Activated CD4-positive, alpha-beta T cell treated with anti-CD3 and anti-CD28 coated beads, Interleukin-2, amount 50 U/mL, for 48 hours (primary cell): ENCODE measurements at places on chromosomes 12 and 14.

DNA sequence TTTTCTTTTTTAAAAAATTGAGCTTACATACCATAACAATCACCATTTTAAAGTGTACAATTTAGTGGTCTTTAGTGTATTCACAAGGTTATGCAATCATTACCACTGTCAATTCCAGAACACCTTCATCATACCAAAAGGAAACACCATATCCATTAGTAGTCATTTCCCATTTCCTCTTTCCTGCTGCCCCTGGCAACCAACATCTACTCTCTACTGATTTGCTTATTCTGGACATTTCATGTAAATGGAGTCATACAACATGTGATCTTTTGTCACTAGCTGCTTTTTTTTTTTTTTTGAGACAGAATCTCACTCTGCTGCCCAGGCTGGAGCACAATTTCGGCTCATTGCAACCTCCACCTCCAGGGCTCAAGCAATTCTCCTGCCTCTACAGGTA lies 66.8 kb upstream of the CFL2 start:
- no peak for DNase-seq

DNA sequence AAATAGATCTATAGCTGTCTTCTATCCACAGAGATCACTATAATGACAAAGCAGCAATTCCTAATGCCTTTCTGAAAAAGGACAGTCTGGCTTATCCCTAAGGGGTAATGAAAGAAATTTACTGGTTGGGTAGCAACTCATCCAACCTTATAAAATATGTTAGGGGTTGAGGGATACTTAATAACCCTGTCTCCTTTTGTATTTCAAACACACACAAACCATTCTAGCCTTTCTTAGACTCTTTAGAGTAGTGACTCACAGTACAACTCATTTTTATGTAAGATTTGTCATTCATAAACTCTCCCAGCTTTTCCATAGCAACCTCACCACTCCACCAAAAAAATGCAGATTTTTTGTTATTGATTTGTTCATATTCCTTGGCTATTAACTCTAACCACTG lies 167.9 kb downstream of the FSCB start:
- no peak for DNase-seq

GRCh38 chr12:73321319-73321718 lies 1049.1 kb downstream of the TRHDE start:
- DNase-seq = no peak

- DNase-seq = no peak
These were observed 36.4 kb upstream of the NCOR2 start for GRCh38 chr12:124603831-124604251.

- DNase-seq = no peak
These were observed 190.6 kb downstream of the TMX1 start for GRCh38 chr14:51430633-51431032.

GRCh38 chr12:3189282-3189681 lies 112.1 kb downstream of the TSPAN9 start:
- DNase-seq = no peak

- no peak for DNase-seq
These were observed 15.7 kb downstream of the ASPG start for GRCh38 chr14:104101086-104101621.

DNA sequence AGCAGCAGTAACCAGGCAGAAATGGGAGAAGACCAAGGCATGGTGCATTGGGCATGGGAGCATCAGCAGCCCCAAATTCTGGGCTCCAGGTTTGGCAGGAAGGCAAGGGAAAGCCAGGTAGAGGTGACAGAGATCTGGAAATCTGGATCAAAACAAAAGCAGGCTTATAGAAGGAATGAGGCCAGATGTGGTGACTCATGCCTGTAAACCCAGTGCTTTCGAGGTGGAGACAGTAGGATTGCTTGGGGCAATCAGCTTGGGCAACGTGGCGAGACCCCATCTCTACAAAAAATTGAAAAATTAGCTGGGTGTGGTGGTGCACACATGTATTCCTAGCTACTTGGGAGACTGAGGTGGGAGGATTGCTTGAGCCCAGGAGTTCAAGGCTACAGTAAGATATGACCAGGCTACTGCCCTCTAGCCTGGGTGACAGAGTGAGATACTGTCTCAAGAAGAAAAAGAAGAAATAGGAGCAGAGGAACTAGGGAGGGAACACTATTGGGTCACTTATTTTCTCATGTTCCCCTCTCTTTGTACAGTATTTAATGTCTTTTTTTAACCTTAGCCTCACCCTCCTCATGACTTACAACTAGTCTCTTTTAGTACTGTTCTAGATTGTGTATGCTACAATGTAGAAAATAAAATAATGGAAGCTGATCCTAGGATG lies 25.1 kb downstream of the SLC4A8 start:
- no peak for DNase-seq

GRCh38 chr12:102542816-102543440 lies 62.6 kb upstream of the IGF1 start:
- no peak for DNase-seq

GRCh38 chr12:82517027-82517426 lies 158.7 kb downstream of the METTL25 start:
- DNase-seq = no peak

GRCh38 chr12:86261578-86261977 lies 5.4 kb upstream of the MGAT4C start:
- DNase-seq = no peak

GRCh38 chr12:31278424-31278823 lies 47.5 kb downstream of the SINHCAF start:
- DNase-seq = no peak

DNA sequence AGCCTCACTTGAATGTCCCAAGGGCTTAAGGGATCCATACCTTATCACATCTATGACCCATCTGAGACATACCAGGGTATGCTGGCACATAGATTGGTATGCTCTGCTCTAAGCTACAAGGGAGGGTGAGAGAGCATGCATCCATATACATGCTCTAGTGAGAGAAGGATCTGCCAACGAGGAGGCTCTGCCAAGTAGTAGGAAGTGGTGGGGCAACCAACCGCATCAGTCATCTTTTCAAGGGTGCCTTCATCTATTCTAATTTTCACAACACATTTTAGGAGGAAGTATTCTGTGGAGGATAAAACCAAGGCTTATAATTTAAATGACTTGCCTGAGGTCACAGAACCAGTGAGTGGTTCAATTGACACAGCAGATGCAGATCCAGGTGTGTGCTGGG lies 6.6 kb upstream of the PPM1A start:
- no peak for DNase-seq

DNA sequence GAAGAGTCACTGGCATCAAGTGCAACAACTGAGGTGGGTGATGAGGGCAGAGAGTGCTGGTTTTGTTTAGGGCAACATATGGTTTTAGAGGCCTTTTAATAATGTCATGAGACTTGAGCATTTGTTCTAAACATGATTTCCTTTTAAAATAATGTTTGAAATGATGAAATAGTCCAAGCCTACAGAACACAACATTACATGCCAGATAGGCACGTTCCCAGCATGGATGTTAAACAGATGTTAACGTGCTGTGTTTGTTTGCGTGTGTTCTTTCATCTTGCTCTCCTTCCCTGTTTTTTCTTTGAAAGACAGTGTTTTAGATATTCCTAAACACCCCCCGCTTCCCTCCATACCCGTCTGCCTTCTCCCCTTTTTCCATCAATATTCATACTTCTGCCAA lies 82.3 kb downstream of the RGS6 start:
- no peak for DNase-seq

DNA sequence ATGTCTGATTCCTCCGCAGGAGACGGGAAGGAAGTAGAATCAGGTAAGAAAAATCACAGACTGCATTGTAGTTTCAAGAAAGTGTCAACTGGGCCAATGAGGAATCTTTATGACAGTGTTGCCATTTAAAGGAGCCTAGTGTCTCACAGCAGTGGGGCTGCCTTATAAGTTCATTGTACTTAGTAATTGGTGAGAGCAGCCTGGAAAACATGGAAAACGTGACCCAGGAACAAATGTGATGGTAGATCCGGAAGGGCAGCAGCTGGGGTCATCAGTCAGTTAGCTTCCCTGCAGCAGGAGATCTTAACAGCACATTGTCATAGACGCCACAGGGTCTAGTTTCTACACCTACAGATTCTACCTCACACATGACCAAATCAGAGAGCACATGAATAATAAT lies 630.0 kb upstream of the LMO3 start:
- no peak for DNase-seq

DNA sequence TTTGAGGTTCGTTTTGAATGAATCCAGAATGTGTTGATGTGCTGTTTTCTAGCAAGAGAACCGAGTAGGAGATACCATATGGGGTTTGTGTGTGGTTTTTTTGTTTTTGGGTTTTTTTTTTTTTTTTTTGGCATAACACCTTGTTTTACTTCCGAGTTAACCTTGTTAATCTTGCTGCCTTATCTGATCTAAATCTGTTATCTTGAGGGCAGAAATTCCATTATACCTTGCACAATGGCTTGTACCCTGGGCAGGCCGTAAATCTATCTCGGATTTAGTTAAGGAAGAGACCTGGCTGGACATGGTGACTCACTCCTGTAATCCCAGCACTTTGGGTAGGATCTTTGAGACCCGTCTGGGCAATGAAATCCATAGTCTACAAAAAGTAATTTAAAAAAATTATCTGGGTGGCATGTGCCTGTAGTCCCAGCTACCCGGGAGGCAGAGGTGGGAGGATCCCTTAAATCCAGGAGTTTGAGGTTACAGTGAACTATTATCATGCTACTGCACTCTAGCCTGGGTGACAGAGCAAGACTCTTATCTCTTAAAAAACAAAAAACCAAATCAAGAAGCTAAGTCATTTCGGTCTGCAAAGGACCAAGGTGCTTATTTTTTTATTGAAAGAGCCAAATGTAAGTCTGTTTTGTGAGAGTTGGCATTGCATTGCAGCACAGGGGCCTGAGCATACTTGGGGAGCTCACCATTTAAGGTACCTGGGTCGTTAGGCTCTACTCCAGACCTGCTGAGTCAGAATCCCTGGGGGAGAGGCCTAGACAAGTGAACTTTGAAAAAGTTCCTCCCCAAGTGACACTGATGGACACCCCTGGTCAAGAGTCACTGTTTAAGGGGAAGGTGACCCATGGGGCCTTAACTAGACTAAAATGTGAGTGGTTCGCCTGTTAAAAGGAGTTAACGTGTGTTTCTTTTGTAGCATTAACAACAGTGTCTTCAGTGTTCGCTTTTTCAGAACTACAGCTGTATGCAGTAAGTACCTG lies 6.7 kb downstream of the DLST start:
- no peak for DNase-seq

DNA sequence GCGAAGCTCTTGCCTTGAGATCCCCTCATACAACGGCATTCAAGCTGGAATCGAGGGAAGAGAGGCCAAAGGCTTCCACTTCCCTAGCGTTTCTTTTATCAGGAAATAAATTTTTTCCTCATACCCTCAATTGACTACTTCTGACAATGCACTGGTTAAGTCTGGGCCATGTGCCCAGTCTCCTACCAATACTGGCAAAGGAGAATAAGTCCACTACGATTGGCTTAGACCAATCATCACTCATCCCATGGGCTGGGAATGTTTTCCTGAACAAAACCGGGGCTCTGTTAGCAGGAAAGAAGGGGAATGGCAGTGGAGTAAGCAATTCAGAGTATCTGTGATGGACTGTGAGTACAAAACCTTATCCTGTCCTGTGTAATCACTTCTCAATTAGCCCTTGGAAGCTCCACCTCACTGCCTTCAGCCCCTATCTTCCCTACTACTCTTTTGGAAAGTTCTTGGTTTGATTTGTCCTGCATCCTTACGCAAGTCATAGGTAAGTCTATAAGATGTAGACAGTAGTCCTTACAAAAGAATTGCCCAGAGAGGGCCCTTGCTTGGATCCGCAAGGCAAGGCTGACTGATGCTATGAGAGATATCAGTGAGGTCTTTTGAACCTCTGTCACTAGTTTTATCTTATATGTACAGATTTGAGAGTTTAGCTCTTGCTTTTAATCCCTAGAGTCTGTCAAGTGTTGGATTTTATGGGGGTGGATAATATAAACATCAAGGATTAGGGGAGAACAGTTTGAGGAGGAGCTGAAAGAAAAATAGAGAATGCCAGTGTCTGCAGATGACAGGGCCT lies 36.3 kb upstream of the CDK17 start:
- DNase-seq = no peak

- no peak for DNase-seq
These were observed 138.5 kb downstream of the CCER1 start for GRCh38 chr12:90816353-90817089.

GRCh38 chr14:71961972-71962371 lies 29.7 kb downstream of the RGS6 start:
- DNase-seq = no peak

- no peak for DNase-seq
These were observed 23.3 kb upstream of the STYK1 start for GRCh38 chr12:10697156-10697555.

DNA sequence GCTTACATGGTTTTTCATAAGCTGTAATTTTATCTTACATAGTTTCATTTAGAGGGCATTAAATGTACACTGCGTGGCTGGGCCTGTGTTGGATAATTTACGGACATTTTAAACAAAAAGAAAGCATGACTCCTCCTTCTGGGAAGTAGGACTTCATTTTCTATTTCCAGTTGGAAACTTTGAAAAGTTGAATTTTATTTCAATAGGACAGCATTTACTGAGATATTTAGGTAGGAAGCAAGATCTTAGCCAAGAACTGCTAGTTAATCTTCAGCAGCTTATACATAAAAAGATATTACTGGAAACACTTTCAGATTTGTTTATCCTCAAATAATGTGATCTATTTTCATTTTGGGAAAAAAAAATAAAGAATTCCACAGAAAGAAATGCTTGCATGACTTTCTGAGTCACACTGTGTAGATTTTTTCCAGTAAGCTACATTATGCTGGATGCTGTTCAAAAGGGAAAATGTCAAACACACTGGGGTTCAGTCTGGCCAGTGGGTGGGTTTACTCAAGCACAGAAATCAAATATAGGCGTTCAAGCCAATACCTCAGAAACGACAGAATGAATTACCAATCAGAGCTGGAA lies 239.4 kb upstream of the KRR1 start:
- DNase-seq = no peak

GRCh38 chr12:124030008-124030407 lies 57.0 kb downstream of the ZNF664 start:
- DNase-seq = no peak

DNA sequence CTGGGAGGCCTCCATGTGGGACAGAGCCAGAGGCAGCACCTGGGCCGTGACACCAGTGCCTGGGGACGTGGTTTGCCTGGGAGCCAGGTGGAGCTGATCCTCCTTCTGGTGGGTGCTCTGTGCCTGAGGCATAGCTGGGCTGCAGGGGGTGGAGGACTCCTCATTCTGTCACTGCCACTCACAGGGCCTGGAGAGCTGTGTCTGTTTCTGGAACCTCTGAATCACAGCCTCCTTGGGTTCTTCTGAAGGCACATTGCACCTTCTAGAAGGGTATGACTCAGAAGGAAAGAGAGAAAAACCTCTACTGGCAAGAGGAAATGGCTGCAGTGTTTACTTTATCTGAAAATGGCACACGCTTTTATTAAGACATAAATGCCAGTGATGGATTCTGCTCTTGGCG lies 659.8 kb downstream of the VRK1 start:
- DNase-seq = peak; percentile 76

- no peak for DNase-seq
These were observed 31.0 kb downstream of the SAMD4A start for GRCh38 chr14:54597795-54598443.

GRCh38 chr12:113663396-113663795 lies 191.7 kb upstream of the LHX5 start:
- DNase-seq = no peak
